ENCODE measurements at places on chromosomes 6 and 20. TPM values are rescaled to one million over a fixed set of nuclear protein-coding genes. Genes with fewer than 3 reads are reported as not detected.

DNA sequence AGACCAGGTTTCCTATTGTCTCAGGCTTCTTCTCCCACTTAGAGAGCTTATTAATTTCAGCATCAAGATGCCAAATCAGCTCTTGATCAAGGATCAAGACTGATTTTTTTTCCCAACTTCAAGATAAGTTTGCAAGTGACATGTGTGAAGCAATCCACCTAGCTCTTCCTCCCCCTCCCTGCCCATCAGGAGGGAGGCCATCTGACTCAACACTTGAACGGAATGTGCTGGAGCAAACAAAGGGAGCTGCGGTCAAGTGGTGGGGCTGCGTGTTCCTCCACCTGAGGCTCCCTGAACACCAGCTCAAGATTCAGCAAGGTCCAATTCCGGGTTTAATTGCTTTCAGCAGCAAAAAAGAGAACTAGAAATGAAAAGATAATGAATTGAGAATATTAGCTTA is 38.7 kb downstream of the TTI1 start:
- no peak for DNase-seq

DNA sequence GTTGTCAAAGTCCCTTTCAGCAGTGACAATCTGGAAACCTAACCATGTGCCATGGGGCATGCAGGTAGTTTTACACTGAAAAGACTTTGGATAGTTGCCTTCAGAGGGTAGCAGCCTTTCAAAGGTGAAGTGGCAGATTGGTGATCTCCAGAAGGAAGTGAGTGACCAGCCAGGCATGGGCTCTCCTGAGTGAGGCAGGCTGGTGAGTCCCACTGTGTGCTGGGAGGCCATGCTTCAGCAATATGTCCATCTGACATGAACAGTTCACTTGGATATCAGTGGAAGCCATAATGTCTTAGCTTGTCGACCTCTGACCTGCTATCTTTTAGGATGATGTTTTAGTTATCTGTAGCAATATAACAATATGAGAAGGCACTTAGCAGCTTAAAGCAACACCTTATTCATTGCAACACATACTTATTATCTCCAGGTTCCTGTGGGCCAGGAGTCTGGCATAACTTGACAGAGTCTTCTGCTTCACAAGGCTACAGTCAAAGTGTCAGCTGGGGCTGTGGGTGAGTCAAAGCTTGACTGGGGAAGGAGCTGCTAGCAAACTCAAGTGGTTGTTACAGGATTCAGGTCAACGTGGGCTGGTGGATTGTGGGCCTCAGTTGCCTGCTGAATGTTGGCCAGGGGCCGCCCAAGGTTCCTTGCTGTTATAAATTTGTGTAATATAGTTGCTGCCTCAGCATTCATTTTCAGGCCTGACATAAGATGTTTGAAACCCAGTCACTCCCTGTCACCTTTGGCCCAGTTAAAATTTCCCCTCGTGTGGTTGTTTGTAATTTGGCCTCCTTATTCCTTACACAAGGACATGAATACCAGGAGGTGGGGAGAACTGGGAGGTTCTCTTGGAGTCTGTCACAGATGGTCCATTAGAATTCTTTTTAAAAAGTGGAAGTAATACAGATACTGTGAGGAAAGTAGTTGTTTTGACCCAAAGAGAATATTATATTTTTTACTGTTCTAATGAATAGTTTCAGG is 100.2 kb downstream of the UST start:
- peak; percentile 42 for DNase-seq

- no peak for DNase-seq
Measured at GRCh38 chr6:160088069-160088783, 33.4 kb upstream of the SLC22A1 start.

DNA sequence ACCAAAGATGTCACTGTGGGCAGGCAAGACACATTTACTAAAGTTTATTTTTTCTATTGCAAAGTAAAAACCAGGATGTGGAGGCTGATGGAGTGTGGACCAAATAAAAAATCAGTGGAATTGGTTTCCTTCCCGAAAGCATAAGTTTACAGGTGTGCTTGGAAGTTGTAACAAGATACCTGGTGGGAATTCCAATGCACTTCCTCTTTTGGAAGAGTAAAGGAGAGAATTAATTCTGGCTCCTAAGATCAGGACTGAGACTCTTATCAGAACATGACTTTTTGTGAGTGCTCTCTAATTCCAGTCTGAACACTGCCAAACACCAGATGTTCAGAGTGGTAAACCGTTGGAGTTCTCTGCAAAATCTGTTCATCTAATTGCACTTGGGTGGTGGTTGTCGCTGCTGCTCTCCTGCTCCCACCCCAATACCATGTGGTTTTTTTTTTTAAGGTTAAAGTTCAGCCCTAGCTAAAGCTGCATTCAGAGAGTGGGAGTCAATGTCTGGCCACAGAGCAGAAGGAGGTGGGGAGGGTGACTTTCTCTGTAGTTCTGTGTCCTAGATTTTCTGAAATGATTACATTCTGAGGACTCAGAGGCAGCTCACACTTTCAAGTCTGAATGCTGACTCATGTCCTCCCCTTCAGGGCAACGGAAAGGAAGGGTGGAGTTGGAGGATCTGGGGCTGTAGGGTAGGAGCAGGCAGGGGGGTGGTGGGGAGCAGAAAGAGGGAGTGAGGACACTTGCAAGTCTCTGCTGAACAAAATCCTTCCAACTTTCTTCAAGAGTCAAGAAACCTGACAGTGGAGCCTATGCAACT is 275.8 kb upstream of the PRDM1 start:
- peak; percentile 68 for DNase-seq

Gene SLC17A1
- total RNA-seq = 0.29 TPM

DNA sequence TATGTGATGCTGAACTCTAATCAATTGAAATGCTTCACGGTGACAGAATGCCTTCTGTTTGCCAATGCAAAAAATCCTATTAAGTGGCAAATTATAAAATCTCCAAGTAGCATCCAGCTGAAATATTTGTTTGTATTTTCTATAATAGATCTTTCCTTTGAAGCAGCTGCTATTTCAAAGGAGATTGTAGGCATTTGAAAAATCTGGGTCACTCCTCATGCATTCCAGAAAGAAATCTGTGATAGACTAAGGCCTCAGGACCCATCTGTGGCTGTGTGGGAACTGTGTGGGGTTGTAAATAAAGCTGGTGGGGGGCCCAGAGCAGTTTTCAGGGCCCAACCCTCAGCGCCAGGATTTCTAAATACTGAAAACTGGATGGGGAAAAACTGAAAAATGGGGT is 216.9 kb upstream of the ARG1 start:
- DNase-seq = no peak

Gene HFE
- total RNA-seq = 1.3 TPM

DNA sequence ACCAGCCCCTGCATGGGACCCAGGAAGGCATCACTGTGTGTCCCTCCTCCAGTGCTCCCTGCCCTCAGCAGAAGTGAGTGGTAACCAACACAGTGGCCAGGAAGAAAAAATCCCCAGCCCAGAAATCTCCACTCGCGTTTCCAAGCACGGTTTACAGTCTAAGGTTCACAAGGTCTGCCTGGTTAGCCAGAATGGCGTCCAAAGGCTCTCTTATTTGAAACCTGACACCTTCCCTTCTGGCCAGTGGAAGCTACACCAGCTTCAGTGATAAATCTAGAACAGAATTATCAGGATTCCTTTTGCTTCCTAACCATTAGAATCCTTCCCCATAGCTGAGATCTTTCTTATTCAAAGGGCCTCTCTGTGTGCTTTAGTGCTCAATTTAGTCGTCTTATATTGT is 9.2 kb downstream of the LY86 start:
- no peak for DNase-seq

DNA sequence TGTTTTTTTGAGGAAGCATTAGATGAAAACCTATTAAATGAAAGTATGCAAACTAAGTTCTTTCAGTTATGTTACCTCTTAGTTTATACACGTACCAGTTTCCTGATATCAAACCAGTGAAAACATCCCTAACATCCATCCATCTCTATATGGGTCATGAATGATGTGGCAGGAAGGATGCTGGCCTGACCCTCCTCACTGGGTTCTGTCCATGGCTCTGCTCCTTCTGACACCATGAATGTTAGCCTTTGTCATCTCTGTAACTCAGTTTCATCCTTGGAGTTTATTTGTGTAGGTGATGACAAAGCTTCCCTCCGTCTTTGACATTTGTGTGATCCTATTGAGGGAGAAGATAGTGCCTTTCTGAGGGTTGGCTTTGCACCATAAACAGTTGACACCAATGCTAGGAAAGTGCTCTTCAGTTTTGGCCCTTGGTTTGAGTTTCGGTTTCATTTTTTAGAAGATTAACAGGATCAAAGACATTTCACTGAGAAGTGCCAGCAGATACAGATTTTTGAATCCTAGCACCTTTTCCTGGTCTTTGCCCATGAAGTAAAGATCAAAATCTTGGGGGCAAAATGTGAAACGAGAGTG is 72.0 kb upstream of the SCGN start:
- DNase-seq = no peak

Gene NRN1
- total RNA-seq = 3.3 TPM

DNA sequence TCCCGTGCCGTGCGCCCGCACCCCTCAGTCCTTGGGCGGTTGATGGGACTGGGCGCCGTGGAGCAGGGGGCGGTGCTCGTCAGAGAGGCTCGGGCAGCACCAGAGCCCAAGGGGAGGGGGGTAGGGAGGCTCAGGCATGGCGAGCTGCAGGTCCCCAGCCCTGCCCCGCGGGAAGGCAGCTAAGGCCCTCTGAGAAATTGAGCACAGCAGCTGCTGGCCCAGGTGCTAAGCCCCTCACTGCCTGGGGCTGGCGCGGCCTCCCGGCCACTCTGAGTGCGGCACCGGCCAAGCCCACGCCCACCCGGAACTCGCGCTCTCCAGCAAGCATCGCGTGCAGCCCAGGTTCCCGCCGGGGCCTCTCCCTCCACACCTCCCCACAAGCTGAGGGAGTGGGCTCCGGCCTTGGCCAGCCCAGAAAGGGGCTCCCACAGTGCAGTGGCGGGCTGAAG is 16.4 kb downstream of the SOX4 start:
- DNase-seq = no peak

DNA sequence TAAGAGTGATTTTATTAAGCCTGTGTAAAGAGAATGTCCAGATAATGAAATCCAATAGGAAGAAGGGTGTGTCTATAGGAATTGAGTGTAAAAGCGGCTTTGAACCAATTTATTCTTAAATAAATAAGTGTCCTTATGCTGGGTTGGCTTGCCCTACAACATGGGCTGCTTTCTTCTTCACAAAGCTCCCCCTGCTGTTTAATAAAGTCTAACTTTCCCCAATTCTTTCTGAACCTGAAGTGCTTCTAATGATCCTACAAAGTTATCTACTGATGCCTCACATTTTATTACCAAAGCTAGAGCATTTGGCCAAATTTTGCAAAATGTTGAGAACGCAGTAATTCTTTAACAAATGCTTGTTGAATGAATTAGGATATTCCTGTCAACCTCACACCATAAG is 36.3 kb upstream of the SIRT5 start:
- no peak for DNase-seq

GRCh38 chr6:21398741-21399325 is 194.7 kb upstream of the SOX4 start:
- no peak for DNase-seq
